Endothelial cell (in vitro differentiated cells): ENCODE measurements at places on chromosomes 2 and 18. TPM values are rescaled to one million over a fixed set of nuclear protein-coding genes. Genes with fewer than 3 reads are reported as not detected.

DNA sequence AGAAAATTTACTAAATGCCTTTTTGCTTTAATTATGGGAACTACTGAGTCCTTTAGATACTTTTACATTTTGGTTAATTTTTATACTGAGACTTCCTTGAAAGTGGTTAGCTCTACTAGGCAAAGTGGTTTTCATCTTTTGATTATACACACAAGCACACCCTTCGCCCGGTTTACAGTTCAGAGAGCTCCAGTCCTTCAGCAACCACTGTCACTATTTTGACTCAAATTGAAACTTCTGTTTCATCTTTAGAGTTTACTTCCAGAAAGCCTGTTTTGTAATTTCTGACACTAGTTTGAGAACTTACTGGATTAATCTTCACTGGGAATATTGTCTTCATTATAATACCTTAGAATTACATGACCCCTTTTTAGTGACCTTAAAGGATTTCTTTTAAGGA lies 140.3 kb upstream of the FOSL2 start:
- DNase-seq: no peak

- DNase-seq: no peak
Measured at GRCh38 chr2:71671895-71672825, 218.8 kb downstream of the DYSF start.

GRCh38 chr2:9336241-9336575 lies 87.1 kb downstream of the ITGB1BP1 start:
- no peak for DNase-seq

GRCh38 chr2:25885933-25886332 lies 7.6 kb upstream of the ASXL2 start:
- DNase-seq: no peak

GRCh38 chr18:4653418-4653817 lies 198.3 kb upstream of the DLGAP1 start:
- DNase-seq: no peak

DNA sequence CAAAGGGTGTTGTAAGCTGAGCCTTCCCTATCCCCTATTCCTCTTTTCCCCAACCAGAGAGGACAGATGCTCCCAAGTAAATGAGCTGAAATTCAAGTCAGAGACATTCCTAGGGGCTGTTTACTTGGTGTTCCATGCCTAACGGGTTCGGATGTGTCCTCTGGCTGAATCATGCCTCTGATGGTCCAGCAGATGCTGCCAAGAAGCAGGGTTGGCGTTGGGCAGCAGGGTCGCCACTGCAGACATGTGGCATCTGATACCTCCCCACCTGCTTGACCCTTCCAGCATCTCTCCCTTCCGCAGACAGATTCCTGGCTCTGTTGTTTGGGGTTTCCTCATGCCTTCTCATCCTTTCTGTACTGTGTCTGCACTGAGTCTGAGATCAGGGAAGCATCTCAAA lies 108.3 kb downstream of the HNRNPLL start:
- DNase-seq: no peak

DNA sequence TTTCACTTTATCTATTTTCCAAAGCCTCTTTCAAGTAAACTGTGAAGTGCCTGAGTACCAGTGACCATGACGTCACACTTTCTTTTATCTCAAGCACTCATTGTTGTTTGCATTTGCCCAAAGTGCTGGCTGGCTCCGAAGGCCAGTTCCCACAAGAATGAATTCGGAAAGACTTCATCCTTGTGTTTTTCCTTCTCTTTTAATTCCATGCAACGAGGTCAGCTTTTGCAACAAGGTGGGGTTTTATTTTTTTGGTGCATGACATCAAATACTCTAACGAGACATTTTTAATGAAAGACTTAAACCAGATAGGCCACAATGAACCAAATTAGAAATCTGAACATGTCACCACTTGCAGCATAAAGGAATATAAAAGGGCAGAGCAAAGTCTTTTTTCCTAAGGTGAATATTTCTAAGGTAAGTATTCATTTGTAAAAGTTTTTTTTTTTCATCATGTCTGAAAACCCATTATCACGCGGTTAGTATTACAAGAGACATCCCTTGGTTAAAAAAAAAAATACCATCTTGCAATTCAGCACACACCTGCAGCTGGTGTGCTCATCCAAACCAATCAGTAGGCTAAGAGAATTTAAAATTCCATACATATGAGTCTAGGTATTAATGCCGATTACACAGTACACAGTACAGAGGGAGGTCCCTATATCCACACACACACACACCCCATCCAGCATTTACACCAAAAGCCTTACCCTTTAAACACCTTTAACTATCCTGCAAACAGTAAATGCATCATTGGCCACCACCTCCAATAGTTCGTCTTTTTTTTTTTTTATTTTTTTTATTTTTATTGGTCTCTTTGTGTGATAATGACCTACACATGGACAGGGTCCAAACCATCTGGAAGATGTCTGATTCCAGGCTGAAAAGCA lies 2.3 kb downstream of the ARL4C start:
- no peak for DNase-seq

- no peak for DNase-seq
Measured at GRCh38 chr18:61984349-61984748, 91.5 kb upstream of the RNF152 start.

DNA sequence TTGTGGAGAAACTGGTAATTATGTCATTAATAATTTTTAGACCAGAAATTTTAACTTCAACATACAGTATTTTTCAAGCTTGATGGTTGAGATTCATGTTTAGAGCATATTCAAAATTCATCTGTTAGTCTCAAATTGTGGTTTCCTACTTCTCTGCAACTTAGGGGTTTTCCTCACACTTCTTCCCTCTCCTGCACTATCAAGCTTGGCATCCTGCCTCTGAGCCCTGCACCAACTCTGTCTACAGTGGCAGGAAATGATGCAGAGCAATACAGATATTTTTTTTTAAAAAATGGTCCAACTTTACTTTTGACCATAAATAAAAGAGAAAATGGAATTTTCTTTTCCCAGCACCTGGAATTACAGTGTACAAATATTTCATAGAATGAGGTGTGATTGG lies 247.3 kb downstream of the NUP35 start:
- DNase-seq: no peak

GRCh38 chr2:215845839-215846586 lies 167.3 kb downstream of the MREG start:
- no peak for DNase-seq

GRCh38 chr18:26617151-26617554 lies 68.8 kb upstream of the KCTD1 start:
- no peak for DNase-seq

- DNase-seq: no peak
Measured at GRCh38 chr2:41378420-41378819, 669.4 kb upstream of the PKDCC start.

DNA sequence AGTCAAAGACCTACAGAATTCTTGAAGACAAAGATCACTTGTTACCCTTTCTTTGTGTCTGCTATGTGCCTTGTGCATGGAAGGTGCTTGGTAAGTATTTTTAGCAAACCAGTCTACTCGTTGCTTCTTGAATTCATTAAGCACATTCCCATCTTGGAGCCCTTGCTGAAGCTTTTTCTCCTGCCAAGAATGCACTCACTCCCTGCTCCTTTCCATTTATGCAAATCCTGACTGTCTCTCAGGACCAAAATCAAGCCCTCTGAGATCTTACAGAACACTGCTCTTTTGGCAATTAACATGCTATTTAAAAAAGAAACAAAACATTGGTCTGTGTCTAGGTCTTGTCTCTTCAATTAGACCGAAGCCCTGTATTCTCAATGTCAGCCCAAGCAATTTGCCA lies 75.8 kb downstream of the CLHC1 start:
- no peak for DNase-seq

GRCh38 chr2:235162082-235162836 lies 210.4 kb downstream of the SH3BP4 start:
- DNase-seq: no peak

The REG1B gene
- total RNA-seq: not detected

The COL6A3 gene
- total RNA-seq: 1.6 TPM

The DRC1 gene
- total RNA-seq: 0.36 TPM
